Occipital lobe (tissue), 3 donors: ENCODE measurements at places on chromosomes 7 and 10. TPM values are rescaled to one million over a fixed set of nuclear protein-coding genes. Genes with fewer than 3 reads are reported as not detected.

Gene TMEM72
- 0.16 TPM for total RNA-seq

DNA sequence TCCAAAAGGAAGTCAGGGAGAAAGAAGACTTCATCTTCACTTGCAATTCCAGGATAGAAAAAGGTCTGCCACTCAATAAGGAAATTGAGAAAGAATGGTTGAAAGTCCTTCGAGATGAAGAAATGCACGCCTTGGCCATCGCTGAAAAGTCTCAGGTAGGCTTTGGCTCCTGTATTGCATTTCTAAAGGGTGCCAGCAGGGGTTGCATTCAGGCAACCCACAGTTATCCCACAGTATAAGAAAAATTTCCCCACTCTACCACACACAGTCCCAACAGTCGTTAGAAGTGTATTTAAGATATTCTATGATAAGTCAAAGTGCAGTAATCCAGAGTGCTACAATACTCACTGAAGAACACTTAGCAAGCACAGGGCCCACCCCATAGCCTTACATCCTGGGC is 93.4 kb upstream of the FGL2 start:
- no peak for DNase-seq

DNA sequence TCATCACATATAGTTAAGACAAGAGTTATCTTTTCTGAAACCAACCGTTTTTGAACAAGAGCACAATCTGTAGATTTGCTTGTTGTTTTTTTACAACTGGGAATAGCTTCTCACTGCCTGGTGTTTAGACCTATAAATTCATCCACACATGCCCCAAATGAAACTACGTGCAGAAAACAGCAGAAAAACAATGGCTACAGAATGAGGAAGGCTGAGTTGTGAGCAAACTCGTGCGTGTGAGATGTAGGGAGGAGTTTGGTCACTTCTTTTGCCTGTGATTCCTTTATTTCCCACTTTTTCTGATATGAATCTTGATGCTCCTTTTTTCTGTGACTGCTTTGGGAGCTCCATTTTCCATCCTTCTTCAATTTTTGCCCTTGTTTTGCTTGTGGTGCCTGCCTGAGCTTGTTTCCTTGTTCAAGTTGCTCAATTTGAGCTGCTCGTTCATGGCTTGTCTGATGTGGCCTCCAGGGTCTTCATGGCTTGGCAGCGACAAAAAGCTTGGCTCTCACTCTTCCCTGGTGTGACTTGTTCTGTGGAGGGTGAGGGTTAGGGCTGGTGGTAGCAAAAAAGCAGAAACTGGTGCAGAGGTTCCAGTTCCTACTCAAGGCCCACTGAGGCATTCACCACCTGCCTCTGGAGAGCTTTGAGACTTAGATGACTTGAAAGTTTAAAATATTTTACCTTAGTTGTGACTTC is 76.9 kb downstream of the ZNF365 start:
- DNase-seq = no peak

- DNase-seq = no peak
These were observed 85.3 kb upstream of the RPA3 start for GRCh38 chr7:7803715-7804178.

GRCh38 chr7:156470399-156471320 is 169.9 kb upstream of the RNF32 start:
- DNase-seq = no peak

DNA sequence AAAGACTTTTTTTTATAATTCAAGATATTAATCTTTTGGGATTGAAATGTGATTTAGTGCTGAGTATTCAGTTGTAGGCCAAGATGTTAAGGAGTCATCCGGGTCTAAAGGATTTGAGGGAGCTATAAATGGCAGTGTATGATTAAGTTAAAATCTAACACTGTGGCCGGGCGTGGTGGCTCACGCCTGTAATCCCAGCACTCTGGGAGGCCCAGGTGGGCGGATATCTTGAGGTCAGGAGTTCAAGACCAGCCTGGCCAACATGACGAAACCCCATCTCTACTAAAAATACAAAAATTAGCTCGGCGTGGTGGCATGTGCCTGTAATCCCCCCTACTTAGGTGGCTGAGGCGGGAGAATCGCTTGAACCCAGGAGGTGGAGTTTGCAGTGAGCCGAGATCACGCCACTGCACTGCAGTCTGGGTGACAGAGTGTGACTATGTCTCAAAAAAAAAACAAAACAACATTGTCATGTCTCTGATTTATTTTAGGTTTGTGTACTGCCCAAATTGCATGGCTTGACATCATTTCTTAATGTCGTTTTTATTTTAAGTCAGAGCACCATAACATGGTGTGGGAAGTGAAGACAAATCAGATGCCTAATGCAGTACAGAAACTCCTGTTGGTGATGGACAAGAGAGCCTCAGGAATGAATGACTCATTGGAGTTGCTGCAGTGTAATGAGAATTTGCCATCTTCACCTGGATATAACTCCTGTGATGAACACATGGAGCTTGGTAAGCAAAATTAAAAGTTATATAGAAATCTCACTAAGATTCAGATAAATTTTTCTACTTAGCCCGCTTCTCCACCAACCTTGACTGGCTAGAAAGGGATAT is 10.7 kb downstream of the HBP1 start:
- DNase-seq = no peak

GRCh38 chr10:110802090-110802489 is 69.6 kb upstream of the PDCD4 start:
- no peak for DNase-seq

DNA sequence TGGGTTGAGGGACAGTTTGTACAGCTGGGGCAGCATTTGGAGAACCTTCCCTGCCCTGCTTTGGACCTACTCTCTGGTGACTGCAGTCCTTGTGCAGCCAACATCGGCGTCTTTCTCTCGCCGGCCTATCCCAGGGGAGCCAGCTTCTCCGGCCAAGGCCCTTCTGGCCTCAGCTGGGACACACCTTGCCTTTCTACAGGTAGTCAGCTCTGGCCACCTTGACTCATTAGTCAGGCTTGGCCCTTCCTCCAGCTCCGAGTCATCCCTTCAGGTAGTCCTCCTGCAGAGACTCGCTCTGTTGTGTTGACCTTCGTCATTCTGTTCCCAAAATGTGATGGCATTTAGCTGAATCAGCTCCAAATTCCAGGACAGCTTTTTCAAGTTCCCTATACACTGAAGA is 145.0 kb upstream of the CHST15 start:
- DNase-seq = no peak
